ENCODE measurements at places on chromosomes 16 and 17. TPM values are rescaled to one million over a fixed set of nuclear protein-coding genes. Genes with fewer than 3 reads are reported as not detected.

The XYLT1 gene
- total RNA-seq: 14.7 TPM

The PKMYT1 gene
- 3.6 TPM for total RNA-seq

The CDH15 gene
- total RNA-seq: 4.9 TPM

The XAF1 gene
- 19.4 TPM for total RNA-seq

The PLD6 gene
- 5.2 TPM for total RNA-seq

The TMEM92 gene
- 0.20 TPM for total RNA-seq

The ABCA5 gene
- total RNA-seq: 35.7 TPM

The ASGR1 gene
- 3.7 TPM for total RNA-seq

The GALR2 gene
- total RNA-seq: not detected

The NLRC5 gene
- 11.9 TPM for total RNA-seq

GRCh38 chr16:88005968-88006367 is 54.7 kb downstream of the BANP start:
- no peak for DNase-seq

GRCh38 chr17:37570527-37571093 is 38.6 kb downstream of the SYNRG start:
- DNase-seq: no peak

DNA sequence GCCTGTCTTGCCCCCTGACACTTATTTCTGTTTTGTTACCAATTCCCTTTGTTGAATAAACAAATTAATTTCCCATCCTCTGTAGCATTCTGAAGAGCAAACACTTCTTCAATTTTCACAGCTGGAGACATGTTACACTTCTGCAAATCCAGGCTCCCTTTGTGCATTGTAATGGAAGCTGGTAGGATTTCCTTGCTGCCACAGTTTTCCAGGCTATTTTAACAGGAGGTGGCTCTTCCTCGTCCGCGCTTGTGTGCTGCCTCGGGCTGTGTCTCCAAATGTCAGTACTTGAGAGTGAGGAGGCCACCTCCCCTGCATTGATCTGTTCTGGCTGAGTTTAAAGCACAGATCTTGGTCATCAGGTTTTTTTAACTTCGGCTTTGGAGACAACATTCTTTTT is 40.0 kb downstream of the SOST start:
- no peak for DNase-seq

DNA sequence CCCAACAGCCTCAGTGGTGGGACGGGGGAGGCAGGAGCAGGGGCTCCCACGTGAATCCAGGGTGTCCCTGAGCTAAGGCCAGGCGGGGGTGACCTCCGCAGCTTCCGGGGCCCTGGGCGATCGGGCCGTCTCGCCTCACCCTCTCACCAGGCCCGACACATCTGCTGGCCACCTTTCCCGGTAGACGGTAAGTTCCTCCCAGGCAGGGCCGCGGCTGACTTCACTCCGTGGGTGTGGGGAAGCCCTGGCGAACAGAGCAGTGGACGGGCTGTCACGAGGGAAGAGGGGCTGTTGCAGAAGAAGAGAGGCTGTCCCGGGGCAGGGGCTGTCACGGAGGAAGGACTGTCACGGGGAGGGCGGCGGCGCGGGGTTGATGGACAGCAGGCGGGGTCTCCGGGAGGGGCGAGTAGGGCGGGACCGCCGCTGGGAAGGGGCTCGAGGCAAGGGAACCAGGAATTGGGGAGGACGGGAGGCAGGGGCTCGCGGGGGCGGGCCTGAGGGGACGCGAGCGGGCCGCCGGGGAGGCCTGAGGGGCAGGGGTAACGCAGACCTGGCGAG is 498 bp downstream of the PKMYT1 start:
- DNase-seq: no peak

DNA sequence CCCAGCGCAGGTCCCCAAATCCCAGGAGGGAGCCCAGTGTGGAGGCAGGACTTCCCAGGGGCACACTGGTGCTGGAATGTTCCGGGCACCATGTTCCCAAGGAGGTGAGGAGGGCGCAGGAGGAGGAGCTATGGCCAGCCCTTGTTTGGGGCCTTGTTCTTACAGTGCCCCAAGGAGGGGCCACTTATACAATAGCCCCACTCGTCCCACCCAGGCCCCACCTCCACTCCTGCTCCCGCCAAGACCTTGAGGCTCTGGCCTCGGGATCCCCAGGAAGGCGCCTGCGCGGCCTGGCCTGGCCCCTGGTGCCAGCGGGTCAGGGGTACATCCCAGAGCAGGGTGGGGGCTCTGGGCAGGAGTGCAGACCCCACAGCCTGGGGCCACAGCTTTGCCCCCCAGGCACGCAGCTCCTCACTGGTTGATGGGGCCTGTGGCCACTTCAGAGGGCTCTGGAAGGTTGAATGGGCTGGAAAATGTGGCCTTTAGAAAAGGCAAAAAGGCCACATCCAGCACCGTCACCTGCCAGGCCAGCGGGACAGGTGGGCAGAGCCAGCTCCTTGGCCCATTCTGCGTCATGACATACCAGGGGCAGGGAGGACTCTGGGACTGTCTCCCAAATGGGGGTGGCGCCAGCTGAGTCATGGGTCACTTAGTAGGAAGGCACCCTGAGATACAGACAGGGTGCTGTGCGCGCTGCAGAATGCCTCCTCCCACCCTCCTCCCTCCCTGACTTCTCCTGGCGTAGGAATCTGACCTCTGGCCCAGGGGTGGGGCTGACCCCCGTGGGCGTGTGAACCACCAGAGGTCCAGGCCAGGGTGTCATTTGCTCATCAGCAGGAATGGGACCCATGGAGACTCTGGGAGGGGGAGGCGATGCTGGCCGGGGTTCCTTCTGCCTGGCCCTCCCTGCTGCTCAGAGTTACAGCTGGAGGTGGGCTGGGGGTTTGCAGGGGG is 32.3 kb upstream of the PVALEF start:
- no peak for DNase-seq

DNA sequence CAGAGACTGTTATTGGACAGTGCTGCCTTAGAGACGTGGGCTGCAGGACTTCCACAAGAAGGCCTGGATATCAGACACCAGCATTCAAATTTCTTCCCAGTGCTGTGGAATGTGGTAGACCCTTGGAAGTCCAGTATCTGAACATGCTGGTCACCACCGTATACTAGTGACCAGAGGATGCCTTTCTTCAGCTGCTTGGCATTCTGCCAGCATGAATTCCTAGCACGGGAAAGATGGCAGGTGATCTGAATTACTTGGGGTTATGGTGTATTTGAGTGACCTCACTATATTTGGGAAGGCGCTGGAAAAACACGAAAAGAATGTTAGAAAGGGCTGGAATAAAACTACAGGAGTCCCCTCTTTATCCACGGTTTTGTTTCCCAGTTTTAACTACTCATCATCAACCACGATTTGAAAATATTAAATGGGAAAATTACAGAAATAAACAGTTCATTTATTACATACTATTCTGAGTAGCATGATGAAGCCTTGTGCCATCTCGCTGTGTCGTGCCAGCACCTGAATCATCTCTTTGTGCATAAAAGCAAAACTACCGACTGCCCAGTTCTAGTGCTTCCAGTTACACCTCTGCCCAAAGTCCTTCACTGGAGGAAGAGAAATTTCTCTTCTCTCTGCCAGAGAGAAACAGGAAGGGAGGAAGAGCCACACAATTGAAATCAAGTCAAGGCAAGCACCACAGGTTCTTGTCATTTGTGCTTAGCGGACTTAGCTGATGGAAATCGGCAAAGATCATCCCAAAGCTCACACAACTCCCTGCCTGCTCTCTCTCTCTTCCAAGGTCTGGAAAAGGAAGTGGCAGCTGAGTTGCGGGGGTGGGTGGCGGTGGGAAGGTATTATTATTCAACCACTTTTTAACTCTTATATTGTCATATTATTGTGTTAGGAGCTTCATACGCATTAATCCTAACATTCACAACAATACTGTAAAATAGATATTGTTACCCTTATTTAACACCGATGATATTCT is 1.4 kb upstream of the CHST4 start:
- no peak for DNase-seq

- DNase-seq: no peak
Observed at GRCh38 chr17:76528528-76529223, 8.8 kb downstream of the CYGB start.

- DNase-seq: no peak
Observed at GRCh38 chr16:60204181-60204580, 1470.1 kb upstream of the GOT2 start.

DNA sequence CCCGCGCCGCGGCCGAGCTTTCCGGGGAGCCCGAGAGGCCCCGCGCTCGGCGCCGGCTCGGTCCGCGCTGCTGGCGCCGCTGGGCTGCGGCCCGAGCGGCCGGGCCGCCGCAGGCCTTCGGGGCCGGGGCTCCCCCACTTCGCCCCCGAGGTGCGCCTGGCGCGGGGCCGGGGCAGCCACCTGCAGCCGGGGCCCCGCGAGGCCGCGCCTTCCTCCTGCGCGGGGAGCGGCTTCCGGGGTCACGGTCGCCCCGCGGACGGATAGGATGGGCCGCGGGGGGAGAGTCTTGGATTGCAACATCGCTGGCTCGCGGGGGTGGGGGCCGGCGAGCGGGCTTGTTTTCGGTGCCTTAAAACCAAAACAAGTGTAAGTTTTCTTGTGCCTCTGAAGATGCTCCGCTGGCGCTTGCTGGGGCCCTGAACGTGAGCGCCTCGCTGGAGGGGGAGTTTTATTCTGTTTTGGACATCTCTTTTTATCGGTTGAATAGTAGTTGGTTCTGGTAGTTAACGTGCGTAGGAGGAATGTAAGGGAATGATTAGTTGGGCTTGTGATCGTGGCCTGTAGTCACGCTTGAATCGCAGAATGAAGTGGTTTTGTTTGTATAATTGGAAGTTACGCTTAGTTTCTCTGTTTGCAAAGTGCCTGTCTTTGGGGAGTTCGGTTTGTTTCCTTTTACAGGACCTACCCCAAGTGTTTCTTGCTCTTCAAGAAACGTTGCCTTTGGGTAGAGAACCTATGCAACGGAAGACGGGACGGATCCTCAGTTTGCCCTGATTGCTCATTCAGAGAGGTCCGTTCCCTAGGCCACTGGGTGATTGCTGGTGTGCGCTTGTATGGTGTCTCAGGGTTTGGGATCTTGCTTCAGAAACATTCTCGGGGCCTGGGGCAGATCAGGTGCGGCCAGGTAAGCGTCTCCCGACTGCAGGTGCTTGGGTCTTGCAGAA is 724 bp downstream of the UBE2I start:
- DNase-seq: no peak

GRCh38 chr17:60724647-60725046 is 47.0 kb downstream of the BCAS3 start:
- no peak for DNase-seq

GRCh38 chr17:81948635-81949378 is 1.8 kb upstream of the MYADML2 start:
- DNase-seq: no peak

DNA sequence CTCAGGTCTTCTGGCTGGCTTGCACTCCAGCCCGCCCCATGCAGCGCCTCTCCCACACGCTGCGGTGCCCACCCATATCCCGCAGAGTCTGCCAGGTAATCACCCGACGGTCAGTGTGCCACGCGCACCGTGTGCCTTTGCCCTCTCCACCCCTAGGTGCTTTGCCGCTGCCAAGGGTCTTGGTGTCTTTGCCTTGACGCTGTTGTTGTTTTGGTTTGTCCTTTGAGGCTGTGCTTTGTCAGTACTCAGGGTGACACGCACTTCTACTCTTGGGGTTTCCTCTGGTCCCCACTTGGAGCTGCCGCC is 30.1 kb downstream of the UBN1 start:
- DNase-seq: no peak

GRCh38 chr16:85510041-85510659 is 103.0 kb upstream of the GSE1 start:
- DNase-seq: no peak

GRCh38 chr17:3552916-3553315 is 4.7 kb downstream of the TRPV3 start:
- no peak for DNase-seq

GRCh38 chr17:76689859-76690258 is 20.9 kb downstream of the MXRA7 start:
- no peak for DNase-seq

DNA sequence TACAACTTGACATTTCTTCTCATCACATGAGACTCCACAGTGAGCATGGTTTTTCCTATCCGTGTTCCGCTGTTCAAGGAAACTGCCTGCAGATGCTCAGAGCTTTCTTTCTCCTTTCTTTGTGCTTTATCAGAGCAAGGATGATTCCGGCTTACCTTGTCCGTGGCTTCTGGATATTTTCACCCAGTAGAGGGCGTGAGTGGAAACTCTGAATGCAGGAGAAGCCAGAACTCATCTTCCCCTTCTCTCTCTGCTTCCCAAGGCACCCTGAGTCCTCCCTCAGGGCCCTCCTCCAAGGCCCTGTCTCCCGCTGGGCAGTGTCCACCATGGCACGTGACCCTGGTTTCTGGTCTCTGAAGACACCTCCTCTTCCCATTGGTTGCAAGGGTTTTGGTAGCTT is 721.1 kb upstream of the RBFOX1 start:
- DNase-seq: no peak

DNA sequence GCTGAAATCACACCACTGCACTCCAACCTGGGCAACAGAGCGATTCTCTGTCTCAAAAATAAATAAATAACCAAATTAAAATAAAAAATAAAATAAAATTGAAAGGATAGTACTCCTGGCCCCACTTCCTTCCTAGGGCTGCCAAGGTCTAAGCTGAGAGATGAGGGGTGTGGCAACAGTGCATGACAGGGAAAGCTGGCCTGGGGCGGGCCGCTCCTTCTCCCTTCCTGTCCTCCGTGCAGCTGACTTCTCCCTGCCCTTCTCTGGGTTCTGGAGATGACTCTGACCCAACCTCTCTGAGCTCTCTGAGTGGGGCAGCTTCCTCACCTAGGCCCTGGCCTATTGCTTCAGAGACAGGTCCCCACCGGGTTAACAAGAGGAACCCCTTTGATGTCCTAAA is 8.7 kb upstream of the SLC25A39 start:
- no peak for DNase-seq

GRCh38 chr17:8955021-8955959 is 10.2 kb downstream of the PIK3R5 start:
- DNase-seq: no peak

GRCh38 chr16:15539197-15539596 is 103.8 kb downstream of the MARF1 start:
- DNase-seq: no peak

GRCh38 chr17:13407381-13407780 is 194.3 kb downstream of the HS3ST3A1 start:
- no peak for DNase-seq

GRCh38 chr16:88992351-88993165 is 15.6 kb upstream of the CBFA2T3 start:
- DNase-seq: no peak

- no peak for DNase-seq
Observed at GRCh38 chr17:72386619-72387237, 265.9 kb downstream of the SOX9 start.

DNA sequence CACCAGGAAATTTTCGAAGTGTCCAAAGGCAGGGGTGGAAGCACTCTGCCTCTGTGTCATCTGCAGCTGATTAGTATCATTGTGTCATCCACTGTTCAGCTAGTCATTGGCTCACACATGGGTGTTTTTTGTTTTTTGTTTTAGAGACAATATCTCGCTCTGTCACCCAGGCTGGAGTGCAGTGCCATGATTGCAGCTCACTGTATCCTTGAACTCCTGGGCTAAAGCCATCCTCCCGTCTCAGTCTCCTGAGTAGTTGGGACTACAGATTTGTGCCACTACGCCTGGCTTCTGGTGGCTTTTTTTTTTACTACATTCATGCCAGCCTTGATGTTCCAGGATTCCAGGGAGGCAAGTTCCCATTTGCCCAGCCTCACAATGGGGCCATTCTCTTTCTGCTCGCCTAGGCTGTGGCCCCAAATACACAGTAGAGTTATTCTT is 32.5 kb upstream of the MYO18A start:
- peak; percentile 48 for DNase-seq
